ENCODE measurements at places on chromosomes 4 and X.

GRCh38 chrX:21355831-21356230 lies 18.4 kb upstream of the CNKSR2 start:
- no peak for DNase-seq

GRCh38 chrX:110041980-110042379 lies 39.1 kb downstream of the TMEM164 start:
- DNase-seq: no peak

DNA sequence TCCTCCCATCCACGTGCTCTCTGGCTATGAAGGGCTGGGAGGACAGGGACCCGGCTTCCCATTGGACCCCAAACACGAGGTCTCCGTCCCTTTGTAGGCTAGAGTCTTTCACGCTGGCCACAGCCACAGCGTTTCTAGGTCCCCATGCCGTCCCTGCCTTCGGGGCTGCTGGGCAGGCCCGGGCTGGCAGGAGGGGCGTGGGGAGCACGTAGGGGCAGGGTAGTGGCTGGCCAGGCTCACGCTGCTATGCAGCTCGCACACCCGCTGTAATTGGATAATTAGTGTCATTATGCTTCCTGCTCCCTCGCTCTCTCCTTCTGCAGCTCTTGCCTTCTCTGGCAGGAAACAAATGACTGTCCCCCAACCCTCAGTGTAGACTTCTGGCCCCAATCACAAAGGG lies 9.8 kb downstream of the ATP2B3 start:
- DNase-seq: no peak

DNA sequence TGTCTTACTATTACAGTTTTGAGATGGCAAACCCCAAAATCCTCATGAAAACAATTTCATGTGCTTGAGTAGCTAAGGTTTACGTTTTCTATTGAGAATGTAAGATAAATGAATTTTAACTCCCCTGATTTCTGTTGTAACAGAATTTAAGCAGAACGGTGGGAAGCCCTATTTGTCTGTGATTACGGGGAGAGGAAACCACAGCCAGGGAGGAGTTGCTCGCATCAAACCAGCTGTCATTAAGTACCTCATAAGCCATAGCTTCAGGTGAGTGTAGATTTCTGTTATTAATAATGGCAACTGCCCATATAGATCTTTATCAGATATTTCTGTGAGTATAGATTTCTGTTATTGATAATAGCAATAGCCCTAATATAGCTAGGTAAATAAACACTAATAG lies 44.2 kb upstream of the RHOH start:
- DNase-seq: no peak

- no peak for DNase-seq
Measured at GRCh38 chr4:4762909-4763821, 96.3 kb upstream of the MSX1 start.

Data from NCI-H510A treated with DMSO at 0.1 percent for 48 hours (cell line).